Thoracic aorta (tissue), 2 donors: ENCODE measurements at places on chromosomes 16 and 17. TPM values are rescaled to one million over a fixed set of nuclear protein-coding genes. Genes with fewer than 3 reads are reported as not detected.

DNA sequence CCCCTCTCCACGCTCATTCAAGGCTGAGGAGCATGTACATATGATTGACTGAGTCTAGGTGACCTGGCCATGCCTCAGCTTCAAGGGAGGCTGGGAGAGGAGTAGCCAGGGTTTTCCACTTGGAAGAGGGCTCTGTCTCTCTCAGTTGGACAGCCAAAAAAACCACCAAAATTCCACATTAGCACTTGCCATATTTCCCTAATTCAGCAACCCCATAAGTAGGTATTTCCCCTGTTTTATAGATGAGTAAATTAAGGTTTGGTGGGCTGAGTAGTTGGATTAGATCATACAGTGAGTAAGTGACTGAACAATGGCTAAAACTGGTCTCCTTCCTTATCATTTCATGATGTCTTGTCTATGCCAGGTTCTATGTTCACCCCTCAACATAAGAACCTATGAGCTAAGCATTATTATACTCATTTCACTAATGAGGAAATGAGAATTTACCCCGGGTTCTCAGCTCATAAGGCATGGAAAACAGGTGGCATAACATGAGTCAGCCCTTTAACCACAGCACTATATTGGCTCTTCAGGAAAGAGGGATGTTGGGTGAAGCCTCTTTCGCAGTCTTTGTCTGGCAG lies 68.0 kb upstream of the GAS7 start:
- no peak for DNase-seq

DNA sequence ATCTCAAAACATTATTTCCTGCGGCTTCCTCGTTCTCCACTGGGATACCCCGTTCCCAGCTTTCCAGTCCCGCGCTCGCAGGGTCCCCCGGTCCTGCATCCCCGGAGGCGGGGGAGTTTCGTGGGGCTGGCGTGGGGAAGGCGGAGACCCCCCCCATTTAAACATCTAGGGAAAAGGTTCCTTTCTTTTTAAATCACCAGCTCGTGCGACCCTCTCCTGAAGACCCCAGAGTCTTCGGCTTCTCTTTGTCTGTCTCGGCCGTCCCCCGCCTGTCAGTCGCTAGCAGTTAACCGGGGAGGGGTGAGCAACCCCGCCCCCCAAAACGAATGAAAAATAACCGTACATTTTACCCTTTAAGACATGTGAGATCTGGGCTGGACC lies 473 bp upstream of the IGF2BP1 start:
- DNase-seq: no peak

GRCh38 chr16:54066451-54067105 lies 220.0 kb downstream of the IRX3 start:
- no peak for DNase-seq

GRCh38 chr17:80701730-80702129 lies 157.1 kb downstream of the RPTOR start:
- DNase-seq: no peak

GRCh38 chr16:67917140-67917851 lies 14.4 kb downstream of the CTRL start:
- no peak for DNase-seq

- DNase-seq: no peak
Observed at GRCh38 chr17:75088465-75089417, 987 bp downstream of the SLC16A5 start.

- no peak for DNase-seq
Observed at GRCh38 chr17:16515933-16516332, 23.9 kb upstream of the LRRC75A start.

DNA sequence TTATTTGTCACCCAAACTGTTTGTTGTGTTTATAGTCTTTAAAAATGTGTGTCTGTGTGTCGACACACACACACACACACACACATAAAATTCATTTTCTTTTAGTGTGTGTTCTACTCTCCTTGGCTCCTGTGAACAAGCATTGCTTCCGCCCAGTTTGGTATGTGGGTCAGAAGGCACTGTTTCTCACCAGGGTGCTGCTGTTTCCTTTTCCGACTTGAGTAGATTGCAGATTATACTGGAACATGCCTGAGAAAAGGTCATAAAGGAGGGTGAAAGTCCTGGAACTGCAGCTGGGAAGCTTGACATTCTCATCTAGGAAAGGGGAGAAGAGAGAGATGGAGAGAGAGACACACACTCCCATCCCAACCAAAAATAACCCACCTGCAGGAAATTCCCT lies 330.3 kb downstream of the BCAS3 start:
- no peak for DNase-seq

DNA sequence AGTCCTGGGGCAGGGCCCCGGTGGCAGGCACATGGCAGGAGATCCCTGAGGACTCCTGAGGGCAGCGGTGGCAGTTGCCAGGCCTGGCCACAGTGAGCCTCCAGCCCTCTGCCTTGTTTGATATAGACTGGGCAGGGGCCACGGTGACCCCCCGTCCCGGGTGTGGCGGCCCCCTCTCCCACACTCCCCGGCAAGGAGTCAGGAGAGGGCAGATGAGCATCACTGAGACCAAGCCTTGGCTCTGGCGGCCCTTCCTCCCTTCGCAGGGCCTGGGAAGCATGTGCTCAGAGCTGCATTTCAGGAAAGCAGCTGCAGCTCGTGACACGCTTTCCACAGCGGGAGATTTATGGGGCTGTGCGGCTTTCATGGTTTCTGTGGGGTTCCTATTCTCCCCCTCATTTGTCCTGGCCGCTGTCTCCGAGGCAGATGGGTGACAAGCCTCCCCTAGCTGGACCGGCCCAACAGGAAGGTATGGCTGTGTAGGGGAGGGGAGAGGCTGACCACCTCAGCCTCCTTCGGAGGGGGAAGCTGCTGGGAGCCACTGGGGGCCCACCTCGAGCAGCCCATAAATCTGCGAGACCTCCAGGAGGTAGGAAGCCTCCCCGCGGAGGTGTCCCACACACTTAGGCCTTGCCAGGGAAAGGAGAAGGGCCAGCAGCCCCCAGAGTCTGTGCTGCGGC lies 211.4 kb downstream of the NTN1 start:
- DNase-seq: no peak

DNA sequence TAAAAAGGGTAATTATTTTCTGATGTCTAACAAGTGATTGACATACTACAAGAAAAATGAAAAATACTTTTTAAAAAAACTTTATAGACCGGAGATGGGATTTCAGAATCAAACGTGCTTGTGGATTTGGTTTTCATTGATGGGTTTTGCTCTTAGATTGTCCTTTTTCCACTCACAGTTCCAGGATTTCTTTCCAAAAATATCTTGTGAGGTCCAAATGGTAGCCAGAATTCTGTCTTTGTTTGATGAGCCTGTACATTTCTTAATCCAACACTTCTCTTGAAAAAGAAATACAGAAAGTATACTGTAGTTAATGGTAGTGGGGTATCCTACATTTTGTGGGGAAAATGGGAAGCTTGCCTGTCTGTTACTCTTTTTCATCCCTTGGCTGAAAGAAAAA lies 329.3 kb downstream of the KCNJ2 start:
- no peak for DNase-seq

- no peak for DNase-seq
Observed at GRCh38 chr17:53033297-53033696, 789.4 kb upstream of the KIF2B start.

DNA sequence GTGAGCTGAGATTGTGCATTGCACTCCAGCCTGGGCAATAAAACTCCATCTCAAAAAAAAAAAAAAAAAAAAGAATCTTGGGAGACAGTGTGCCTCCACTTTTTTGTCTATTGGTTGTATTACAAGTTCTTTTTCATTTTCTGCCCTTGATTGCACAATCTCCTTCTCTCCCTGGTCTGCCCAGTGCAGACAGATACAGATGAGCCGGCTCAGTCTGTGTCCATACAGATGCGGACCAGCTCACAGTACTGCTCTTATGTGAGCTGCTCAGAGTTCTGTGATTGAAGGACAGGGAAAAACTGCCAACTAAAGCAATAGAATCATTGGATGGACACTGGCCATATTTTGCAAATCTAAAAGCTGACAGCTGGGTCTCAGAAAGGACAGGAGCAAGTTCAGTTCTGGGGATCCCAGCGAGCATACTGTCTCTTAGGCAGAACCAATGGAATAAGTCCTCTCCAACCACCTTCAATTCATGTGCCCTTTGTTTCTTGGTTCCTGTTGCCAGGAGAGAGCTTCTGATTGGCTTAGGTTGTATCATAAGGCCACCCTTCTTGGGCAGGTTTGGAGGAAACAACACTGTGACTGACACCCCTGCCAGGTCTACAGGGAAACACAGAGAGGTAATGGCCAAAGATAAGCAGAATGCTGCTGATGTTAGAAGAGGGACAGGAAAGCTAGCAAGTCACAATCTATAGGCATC lies 495.6 kb upstream of the HSBP1 start:
- DNase-seq: no peak

GRCh38 chr17:59786536-59787319 lies 79.3 kb downstream of the VMP1 start:
- DNase-seq: peak; percentile 59

DNA sequence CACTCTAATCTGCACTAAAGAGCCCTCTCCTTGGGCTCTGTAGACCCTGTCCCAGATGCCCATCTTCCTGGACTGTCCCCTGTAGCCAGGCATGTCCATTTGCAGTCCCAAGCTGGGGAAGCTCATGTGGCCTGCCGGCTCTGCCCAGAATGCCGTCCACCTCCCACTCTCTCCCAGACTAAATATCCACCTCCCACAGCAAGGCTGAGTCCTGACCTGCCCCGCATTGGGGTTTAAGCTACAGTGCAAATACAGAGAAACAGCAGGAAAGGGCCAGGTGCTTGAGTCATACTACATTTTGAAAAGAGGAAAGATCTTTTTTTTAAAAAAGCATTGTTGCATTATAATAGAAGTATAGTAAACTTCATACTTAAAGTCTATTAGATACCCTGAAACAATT lies 3.0 kb downstream of the ST6GALNAC2 start:
- DNase-seq: no peak

The CCL2 gene
- total RNA-seq: 324 TPM

The STX1B gene
- total RNA-seq: 0.68 TPM

The TBC1D3I gene
- total RNA-seq: 0.63 TPM
